Iris pigment epithelial cell (primary cell): ENCODE measurements at places on chromosomes 4 and X.
A peak's percentile ranks its signal among the peaks of the same experiment; 100 is the strongest.

DNA sequence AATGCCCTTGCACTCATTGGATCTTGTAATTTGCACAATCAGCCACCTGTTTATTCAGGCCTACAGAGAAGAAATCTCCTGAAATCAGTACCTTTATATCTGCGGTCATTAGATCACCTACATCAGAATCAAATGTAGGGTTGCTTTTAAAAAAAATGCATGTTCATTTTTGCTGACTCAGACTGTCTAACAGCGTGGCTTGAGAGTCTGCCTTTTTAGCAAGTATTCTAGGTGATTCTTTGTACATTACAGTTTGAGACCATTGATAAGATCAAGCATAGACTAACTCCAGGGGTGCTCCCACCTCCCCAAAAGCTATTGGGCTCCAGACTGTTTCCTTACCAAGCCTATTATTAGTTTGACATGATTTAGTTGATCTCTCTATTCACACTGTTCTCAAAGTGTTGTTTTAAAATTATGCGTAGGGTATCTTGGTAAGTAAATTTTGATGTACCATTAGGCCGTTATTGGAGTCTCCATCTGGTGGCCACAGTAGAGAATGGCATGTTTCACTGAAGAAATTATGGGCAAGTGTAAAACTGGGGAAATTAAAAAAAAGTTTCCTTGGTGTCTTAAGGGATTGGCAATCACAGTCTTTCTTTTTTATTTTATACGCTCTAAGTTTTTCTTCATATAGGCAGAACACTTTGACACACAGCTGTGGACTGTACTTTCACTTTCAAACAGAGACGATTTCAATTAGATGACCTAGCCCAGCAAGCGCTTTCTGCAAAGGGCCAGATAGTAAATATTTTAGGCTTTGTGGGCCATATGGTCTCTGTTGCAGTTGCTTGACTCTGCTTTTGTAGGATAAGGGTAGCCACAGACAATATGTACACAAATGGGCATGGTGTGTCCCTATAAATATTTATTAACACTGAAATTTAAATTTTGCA lies 33.7 kb upstream of the MSL3 start:
- peak; percentile 35 for DNase-seq

DNA sequence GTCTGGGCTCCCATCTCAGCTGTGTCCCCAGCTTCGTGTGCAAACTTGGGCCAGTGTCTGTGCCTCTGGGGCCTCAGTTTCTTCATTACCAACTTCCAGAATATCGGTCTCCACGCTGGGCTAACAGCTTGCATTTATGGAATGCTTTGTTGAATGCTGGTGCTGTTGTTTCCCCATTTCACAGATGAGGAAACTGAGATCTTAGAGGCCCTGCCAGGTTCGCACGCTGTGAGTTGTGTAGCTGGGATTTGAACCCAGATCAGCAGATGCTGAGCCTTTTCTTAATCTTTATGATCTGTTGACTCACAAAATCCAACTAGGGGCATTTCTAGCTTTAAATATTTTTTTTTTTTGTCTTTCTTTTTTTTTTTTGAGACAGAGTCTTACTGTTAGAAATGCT lies 101.5 kb upstream of the STX18 start:
- DNase-seq: no peak

GRCh38 chr4:87322754-87323153 lies at the start of gene HSD17B13:
Gene HSD17B13, minus strand, starts transcription at chr4:87322882. Its CDS starts 41 bp downstream, at chr4:87322841.
- DNase-seq: no peak

GRCh38 chr4:145042601-145043285 lies 55.3 kb downstream of the ANAPC10 start:
- DNase-seq: no peak

DNA sequence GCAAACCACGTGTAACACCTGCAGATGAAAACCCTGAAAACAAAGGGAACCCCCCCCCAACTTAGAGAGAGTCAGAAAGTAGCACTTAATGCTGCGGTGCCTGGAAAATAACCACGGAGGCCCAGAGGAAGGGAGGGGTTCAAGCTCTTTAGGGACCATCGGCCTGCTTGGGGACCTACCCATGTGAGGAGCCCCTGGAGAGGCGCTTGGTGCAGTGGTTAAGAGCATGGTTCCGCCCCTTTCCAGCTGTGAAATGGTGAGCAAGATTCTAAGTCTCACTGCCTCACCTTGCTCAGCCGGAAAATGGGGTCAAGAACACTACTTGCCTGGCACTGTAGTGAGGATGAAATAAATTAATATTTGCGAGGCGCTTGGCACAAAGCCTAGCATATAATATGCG lies 13.8 kb downstream of the SLC25A5 start:
- DNase-seq: no peak

- DNase-seq: no peak
Observed at GRCh38 chrX:48934581-48935300, 15.9 kb upstream of the PIM2 start.

DNA sequence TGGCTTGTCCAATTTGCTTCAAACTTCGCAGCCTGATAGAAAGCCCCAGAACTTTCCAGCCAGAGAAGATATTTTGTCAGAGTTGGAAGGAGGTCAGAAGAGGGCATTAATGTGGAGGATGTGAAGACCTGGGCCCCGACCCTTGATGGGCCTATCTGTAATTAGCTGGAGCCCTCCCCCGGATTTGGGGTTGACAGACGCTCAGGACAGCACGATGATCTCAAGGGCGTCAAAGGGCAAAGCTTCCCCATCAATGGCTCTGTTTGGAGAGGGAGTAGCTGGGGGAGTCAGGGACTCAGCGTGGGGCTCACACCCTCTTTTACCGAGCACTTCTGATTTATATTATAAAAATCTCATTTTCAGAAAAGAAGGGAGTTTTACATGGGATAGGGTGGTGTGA lies 59.0 kb upstream of the PPP2R3B start:
- no peak for DNase-seq
